ENCODE measurements at places on chromosomes 16 and 17.

DNA sequence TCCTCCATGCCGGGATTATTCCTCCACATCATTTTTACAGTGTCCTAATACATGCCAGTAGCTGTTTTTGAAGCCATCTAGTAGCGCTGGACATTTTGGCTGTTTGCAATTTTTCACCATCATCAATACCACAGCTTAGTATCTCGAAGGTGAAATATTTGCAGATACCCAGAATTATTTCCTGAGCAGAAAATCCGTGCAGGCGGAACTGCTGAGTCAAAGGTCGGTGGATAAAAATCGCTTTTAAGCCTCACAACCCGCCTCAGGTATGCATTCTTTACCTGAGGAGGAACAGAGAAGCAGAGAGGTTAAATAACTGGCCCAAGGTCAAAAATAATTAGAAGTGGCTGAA is 584 bp upstream of the TNRC6A start:
- DNase-seq: no peak

- DNase-seq: no peak
Measured at GRCh38 chr17:80198144-80198661, 21.9 kb downstream of the SGSH start.

- no peak for DNase-seq
Measured at GRCh38 chr17:49920030-49920769, 48.8 kb upstream of the DLX4 start.

- no peak for DNase-seq
Measured at GRCh38 chr17:11241611-11242226, 706 bp downstream of the SHISA6 start.

DNA sequence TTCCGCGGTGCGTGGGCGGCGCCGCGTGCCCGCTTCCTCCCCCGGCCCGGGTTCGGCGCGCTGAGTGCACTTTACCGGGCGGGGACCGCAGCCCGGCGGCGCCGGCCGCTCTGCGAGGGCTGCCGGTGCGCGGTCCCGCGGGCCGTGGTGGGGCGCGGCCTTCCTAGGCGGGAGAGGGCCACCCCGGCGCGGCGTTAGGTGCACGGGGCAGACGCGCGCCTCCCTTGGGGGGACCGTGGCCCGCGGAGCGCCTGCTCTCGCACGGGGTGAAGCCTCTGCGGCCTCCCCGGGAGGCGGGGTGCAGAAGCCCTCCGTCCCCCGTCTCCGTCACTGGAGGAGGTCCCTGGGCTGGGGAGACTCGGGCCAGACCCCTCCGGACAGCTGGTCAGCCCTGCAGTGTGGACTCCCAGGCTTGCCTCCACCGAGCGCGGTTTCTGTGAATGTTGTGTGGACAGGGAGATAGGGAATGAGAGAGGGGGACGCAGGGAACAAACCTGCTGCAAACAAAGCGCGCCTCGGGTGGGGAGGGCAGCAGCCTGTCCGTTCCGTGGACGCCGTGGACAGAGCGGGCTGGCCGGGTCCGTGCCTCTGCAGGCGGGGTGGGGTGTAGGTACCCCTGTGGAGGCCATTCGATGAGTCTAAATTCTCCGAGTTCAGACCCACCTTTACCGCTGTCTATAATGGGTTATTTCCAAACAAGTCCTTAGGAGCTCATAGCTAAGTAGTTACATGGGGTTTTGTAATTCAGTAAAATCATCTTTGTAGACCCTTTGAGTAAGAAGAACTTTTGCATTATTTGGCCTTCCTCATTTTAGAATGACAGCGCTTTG is 721 bp downstream of the TBCD start:
- no peak for DNase-seq

GRCh38 chr16:50308237-50308965 is 42.0 kb downstream of the ADCY7 start:
- DNase-seq: no peak

DNA sequence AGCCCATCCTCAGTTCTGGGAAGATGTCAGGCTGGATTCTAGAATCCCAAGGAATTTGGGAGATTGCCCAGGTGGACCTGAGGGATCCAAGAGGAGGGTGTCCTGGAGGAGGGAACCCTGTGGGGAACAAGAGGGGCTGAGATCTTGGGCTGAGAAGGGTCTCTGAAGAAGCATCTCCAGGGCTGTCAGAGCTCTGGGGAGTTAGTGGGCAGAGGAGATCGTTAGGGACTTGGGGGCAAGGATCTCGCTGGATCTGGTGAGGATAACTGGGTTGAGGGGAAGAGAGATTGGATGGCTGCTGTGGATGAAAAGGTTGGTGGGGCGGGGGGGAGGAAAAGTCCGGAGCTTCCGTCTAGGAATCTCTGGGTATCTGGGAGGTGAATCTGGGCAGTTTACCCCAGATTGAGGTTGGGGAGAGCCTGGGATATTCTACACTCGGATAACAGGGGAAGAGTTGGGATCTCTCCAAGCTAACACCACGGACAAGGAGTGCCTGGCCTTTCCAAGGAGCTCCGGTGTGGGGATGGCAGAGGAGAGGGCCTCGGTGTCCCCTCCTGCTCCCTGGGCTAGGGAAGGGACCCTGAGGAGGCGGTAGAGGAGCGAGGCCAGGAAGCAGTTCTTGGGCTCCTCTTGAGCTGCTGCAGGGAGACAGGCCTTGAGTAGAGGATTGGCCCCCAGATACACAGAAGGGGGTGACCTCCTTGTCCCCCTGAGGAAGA is 1.7 kb downstream of the FBXL19 start:
- DNase-seq: no peak

DNA sequence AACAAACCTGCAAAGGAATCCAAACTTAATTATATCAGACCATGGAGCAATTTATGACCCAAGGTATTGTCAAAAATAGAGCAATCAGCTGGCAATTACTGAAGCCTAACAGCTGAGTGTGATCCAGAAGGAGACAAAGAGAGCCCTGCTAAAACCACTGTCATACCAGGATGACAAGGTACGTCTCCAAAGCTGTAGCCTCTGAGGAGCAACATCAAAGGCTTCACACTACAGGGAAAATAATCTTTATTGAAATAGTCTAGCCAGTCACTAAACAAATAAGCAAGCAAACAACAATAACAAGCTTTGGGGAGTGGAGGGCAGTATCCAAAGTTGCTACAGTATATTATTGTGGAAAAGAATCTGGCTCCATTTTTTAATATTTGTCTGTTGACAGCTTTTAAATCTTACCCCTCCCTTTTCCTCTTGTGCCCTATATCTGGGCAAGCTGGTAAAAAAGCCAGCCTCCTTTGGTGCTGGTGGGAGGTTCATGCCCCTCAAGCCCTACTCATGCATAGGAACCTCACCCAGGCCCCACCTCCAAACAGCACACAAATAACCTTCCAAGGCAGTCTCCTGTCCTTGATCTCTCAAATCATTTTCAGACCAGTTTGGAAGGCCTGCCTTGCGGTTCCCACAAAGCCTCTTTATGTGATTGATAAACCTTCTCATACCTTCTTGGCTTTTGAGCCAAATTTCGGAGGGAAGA is 73.7 kb downstream of the ITFG1 start:
- no peak for DNase-seq
